AG09309 (cell line): ENCODE measurements at places on chromosomes 5 and 9.

DNA sequence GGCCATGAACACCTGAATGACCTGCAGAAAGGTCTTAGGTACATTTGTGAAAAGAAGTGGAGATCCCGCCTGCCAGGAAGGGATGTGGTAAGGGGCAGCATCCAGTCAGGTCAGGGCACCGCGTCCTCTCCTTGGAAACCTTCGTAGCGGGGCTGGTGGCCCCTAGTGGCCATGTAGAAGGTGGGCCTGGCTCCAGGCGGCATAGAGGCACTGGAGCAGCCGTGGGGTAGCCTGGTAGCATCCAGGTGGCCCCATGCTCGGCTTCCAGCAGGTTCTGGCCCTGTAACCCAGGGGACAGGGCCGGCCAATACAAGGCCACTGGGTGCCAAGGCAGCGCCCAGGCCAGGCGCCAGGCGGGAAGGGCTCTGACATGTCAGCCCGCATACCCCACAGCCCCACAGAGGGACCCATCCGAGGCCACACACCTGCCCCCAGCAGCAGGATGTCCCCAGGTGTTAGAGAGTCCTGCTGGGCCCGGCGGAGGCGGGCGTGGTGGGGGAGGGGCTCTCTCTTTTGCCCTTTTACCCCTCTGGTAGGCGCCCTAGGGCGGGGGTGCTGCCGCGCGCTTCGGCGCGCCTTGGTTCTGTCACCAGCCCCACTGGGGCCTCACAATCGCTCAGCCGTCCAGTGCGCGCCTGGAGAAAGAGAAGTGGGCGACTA is 58.3 kb upstream of the SPATA31E1 start:
- no peak for DNase-seq

DNA sequence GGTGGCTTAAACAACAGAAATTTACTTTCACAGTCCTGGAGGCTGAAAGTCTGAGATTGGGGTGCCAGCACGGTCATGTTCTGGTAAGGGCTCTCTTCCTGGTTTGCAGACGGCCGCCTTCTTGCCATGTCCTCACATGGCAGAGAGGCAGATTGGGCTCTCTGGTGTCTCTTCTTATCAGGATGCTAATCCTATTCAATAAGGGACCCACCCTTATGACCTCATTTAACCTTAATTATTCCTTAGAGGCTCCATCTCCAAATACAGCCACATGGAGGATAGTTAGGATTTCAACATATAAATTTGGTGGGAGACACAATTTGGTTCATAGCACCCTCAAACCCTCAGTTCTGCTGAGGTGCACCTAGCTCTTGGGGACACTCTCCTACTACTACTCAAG is 180.4 kb downstream of the DAB2IP start:
- no peak for DNase-seq

GRCh38 chr9:131349881-131350563 is 43.9 kb upstream of the PRRC2B start:
- DNase-seq = no peak

GRCh38 chr9:109108318-109108717 is 11.4 kb downstream of the TMEM245 start:
- DNase-seq = no peak

- no peak for DNase-seq
Observed at GRCh38 chr5:67490543-67491321, 294.1 kb upstream of the CD180 start.

DNA sequence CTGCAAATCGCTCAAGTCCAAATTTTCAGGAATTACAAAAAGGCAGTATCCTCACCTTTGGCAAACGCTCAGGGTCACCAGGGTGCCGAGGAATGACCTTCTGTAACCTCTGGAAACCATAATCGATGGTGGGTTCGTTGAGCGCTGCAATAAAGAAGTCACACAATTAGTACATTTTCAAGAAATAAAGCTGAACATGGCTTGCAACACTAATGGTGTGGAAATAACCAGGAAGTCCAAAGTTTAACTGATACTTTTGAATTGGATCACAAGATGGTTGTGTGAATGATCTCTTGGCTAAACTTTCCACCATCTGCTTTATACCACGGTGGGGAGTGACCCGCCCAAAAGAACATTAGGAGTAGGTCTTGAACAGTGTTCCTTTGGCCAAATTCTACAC is 368.7 kb downstream of the EBF1 start:
- DNase-seq = no peak

DNA sequence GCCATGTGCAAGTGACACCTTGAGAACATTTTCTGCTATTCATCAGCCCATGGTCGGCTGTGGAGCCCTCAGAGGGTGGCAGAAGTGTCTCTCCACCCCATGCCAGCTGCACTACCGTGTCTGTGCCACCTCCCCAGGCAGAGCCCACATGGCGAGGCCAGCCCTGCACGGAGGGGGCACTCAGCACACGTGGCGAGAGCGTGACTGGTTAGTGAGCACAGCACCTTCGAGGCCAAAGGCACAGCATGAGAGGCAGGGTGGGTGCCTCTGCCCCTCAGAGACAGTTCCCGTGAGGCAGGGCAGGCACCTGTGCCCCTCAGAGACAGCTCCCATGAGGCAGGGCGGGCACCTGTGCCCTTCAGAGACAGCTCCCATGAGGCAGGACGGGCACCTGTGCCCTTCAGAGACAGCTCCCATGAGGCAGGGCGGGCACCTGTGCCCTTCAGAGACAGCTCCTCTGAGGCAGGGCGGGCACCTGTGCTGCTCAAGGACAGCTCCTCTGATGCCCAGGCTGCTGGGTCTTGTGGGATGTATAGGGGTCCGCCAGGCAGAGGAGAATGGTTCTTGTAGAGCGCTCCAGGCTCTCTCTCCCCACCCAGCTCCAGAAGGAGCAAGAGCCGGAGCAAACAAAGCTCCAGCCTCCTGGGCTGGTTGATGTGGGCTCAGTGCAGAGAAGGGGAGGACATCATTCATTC is 179.8 kb upstream of the PPP1R26 start:
- no peak for DNase-seq

DNA sequence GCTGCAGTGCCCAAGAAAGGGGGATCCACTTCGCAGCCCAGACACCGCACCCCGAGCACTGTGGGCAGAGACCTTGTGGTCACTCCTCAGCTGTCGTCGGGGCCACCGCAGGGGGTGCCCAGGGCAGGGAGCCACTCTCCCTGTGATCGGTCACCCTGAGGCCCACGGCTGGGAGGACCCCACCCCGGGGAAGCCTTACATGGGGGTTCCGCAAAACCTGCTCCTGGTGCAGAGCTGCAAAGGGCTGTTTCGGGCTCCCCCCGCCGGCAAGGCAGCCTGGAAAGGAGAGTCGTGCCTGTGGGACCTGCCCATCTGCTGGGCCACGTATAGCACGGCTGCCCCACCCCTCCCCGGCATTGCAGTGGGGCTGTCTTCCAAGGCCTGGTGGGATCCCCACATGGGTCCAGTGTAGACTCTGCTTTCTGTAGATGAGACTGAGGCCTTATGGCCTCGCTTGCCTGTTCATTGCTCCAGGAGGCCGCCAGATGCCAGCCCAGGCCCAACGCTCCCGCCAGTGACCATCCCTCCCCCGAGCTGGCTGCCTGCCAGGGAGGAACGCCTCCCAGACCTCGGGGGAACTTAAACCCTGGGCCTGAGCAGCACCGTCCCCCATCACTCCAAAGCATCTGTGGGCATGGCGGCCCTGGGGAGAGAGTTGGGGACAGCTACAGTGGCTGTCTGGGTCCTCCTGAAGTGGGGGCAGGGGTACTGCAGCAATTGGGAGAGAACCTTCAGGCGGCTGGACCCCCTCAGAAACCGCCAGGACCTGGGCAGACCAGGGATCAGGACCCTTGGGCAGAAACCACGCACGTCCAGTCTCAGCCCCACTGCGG is 1.6 kb upstream of the DNLZ start:
- DNase-seq = no peak

DNA sequence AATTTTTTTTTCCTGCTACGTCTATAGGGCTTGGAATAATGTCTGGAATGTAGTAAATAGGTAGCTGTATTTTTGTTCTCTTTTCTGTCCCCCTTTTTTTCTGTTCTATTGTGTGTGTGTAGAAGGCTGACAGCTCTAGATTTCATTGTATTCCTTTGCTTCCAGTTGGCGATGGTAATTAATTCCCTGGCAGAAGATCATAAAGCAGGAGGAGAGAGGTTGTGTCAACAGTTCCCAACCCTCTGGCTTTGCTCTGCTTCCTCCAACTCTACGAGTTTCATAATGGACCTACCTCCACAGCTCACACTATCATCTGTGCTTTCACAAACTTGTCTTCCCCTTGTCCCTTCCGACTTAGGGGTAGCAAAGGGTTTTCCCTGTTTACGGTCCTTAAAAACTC is 117.9 kb upstream of the CDH18 start:
- DNase-seq = no peak

DNA sequence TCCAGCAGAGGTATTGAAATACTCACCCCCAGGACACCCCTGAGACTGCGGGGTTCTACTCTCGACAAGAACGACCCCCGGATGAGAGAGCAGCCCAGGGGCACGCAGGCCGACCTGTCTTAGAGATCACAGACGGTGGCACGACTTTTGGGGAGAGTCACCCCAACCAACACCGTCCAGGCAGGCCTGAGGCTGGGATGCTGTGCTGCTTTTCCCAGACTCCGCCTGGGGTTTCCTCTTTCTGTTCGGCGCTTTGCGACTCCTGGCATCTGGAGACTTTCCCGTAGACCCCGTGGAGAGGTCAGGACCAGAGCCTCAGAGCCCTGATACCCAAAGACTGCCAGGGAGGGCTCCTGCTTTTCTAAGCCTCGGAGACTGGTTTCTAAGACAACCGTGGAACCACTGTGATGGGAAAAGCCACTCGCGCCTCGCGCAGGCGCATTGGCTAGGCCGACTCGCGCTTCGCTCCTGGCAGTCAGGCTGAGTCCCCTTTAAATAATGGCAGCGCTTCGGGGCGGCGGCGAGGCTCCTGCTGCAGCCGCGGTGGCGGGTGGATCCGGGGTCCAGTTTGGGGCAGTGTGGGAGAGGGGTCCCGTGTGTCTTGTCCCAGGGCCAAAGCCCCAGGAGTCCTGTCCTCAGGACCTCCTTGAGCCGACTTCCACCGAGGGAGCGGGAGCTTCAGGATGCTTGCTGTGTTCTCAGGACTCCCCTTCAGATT is 484.0 kb downstream of the SPATA31A7 start:
- DNase-seq = no peak

DNA sequence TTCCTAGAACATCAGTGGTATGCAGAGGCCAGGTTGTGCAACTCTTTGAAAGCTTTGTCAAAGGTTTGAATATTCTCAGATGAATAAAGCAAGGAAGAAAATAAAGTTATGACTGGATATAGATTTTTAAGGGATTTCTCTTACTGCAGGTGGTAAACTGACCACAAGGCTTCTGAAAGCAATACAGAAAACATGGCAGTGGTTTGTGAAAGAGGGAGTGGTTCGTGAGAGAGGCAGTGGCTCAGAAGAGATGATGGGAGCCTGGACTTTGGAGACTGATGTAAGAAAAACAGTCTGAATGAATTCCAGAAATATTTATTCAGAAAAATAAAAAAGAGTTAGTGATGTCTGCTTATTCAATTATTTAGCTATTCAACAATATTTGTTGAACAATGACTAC is 380.4 kb upstream of the CTNND2 start:
- DNase-seq = no peak

DNA sequence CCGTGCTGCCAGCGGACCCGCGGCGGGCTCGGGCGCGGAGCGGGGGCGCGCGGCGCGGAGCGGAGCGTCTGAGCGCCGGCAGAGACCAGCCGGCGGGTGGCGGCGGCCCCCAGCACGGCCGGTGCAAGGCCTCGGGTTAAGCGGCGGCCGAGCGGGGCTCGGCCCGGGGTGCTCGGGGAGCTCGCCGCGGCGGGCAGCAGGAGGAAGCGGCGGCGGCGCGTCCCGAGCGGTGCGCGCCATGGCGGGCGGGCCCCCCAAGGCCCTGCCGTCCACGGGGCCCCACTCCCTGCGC is 150 bp downstream of the SNX30 start:
- DNase-seq = no peak

DNA sequence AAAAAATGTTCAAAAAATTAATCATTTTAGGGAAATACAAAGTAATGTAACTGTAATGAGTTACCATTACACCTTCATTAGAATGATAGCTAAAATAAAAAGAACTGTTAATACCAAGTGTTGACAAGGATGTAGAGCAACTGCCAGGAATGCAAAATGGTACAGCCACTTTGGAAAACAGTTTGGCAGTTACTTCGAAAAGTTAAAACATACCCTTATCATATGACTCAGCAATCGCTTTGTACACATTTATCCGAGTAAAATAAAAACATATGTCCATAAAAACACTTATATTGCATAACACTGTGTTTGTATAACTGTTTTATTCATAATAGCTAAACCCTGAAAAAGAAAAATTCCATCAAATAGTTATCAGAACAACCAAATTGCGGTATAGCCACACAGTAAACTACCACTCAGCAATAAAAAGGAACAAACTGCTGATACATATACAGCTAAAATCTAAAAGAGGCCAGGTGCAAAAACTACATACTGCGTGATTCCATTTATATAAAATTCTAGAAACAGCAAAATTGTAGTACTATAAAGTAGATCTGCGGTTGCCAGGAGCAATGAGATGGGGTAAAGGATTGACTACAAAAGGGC is 61.7 kb downstream of the RFX3 start:
- DNase-seq = peak; percentile 38

GRCh38 chr5:171166766-171167165 is 142.3 kb upstream of the TLX3 start:
- DNase-seq = no peak

GRCh38 chr5:59728356-59728755 is 165.2 kb downstream of the PDE4D start:
- no peak for DNase-seq

DNA sequence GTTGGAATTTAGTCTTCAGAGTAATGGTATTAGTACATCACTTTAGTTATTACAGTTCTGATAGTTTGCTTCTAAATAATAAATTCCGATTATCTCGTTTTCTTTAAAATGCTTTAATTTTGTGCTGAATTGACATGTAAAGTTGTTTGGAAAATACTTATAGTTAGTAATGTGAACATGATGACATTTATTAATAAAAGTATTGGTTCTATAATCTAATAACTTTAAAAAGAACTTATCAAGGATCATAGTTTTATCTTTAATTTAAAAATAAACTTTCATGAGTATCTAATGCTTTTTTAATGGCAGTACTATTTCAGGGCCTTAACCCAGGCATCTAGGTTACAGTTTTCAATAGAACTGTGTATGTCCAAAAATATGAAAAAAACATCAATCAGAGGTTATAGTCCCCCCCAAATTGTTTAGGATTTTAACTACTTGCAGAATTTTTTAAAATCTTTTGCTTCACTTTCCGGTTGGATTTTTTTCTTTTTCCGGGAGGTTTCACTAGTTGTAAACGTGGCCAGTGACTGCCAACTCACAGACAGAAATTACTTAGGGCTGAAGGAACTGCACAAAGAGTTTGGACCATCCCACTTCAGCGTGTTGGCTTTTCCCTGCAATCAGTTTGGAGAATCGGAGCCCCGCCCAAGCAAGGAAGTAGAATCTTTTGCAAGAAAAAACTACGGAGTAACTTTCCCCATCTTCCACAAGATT is 680 bp downstream of the GPX8 start:
- DNase-seq = peak; percentile 90
